ENCODE measurements at places on chromosomes 6 and 20.

- no peak for DNase-seq
Measured at GRCh38 chr20:5991623-5992441, 41.4 kb downstream of the MCM8 start.

- DNase-seq, result no peak
Measured at GRCh38 chr6:129646642-129647041, 63.3 kb downstream of the ARHGAP18 start.

DNA sequence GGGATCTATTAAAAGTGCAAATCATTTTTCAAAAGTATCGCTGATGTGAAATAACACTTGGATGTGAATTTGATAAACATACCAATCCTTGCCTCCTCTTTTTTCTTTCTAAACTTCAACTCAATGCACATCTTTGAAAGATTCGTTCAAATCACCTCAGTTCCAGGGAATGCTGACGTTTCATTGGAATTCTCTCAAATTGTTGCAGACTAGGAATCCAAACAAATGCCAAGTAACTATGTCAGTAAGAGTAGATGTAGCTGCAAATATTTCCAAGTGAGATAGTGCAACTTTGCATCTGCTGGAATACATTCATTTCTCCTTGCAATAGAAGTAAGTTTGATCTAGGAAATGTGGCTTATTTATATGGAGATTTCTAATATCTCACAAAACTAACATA, 220.7 kb downstream of the FUT9 start:
- DNase-seq, result no peak

GRCh38 chr6:32761548-32761947, 1.8 kb downstream of the HLA-DQB2 start:
- no peak for DNase-seq

GRCh38 chr20:11891077-11891775, 26.5 kb upstream of the BTBD3 start:
- DNase-seq, result no peak

DNA sequence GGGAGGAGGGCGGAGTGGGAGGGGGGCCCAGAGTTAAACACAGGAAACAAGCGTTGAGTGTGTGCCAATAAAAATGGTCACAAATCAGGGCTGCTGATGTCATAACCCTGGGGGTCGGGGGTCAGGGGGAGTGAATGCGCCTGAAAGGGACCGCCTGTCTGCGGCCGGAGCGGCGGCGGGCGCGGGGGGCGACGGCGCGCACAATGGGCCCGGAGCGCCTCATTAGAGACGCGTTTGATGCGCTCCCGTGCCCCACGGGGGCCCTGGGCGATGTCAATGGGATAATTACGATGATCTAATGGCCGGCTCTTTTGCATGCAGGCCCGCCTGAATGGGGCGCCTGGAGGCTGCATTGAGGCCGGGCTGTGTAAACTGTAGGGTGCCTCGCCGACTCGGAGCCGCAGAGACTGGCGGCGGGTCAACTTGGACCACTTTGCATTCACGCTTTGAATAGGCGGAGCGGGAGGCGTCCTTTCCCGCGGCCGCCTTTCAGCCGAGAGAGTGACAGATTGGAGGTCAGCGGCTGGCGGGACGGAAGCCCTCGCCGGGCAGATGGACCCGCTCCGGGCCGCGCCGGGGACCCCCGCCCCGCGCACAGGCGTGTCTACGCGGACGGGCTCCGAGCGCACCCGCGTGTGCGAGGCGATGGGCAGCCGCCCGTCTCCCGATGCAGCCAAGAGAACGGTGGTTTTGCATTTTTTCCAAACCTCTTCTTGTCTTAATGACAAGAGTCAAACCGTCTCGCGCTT, 296.1 kb downstream of the TFAP2C start:
- DNase-seq, result no peak

DNA sequence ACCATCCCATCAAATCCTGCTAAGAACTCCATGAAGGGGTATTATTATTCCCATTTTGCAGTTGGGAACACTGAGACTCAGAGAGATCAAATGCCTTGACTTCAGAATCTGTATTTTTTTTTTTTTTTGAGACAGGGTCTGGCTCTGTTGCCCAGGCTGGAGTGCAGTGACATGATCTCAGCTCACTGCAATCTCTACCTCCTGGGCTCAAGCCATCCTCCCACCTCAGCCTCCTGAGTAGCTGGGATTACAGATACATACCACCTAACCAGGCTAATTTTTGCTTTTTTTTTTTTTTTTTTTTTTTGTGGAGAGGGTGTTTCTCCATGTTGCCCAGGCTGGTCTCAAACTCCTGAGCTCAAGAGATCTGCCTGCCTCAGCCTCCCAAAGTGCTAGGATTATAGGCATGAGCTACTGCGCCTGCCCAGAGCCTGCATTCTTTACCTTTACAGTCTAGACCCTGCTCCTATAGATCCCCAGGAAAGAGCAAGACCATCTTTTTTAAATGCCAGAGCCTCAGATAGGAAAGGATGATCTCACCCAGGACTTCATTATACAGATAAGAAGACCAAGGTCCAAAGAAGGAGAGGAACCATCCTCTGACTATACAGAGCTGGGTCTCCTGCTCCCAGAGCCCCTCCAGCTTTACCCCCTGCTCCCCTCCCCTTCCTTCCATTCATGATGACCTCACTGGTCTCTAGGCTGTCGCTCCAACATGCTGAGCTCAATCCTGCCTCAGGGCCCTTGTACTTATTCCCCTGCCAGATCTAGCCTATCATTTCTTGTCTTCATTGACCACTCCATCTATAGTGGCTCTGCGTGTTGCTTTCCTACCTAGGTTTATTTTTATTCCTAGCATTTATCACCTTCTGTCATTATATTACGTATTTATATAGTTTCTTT, 138.6 kb downstream of the CEBPB start:
- no peak for DNase-seq

DNA sequence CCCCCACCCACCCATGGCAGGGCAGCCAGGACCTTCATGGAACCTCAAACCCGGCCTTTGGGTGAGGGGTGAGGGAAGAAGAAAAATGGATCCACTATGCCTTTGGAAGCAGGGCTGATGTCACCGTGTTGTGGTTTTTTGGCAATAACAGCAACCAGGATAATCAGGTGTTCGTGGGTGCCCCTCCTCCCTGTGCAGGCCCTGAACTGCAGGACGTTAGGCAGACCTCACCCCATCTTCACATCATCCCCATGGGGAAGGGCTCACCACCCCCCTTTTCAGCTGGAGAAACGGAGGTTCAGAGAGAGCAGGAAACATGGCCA, 3.6 kb downstream of the GABRR2 start:
- no peak for DNase-seq

DNA sequence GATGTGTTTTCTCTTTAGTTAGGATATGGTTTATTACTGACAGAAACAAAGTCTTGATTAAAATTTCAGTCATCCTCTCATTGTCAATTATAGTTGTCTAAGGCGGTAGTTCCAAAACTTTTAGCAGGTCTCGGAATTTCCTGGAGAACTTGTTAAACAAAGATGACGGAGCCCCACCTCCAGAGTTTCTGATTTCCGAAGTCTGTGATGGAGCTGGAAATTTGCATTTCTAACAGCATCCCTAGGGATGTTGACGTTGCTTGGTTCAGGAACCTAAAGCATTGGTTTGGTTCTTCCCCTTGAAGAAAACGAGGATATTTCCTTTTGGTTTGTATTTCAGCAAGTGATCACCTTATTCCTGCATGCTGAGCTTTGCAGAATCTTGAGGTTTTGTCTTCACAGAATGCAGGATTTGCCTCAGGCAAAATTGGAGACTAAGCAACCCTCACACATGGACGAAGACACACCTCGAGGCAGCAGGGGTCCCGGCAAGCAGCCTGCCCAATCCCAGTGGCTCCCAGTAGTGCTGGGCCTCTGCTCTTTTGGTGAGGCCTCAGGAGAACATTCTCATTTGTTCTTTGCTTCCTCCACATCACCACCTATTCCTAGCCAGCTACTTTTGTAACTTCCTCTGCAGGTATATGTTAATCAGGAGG, 187.1 kb upstream of the PHACTR1 start:
- DNase-seq, result no peak

- DNase-seq, result no peak
Measured at GRCh38 chr6:142507065-142507464, 205.3 kb downstream of the ADGRG6 start.

DNA sequence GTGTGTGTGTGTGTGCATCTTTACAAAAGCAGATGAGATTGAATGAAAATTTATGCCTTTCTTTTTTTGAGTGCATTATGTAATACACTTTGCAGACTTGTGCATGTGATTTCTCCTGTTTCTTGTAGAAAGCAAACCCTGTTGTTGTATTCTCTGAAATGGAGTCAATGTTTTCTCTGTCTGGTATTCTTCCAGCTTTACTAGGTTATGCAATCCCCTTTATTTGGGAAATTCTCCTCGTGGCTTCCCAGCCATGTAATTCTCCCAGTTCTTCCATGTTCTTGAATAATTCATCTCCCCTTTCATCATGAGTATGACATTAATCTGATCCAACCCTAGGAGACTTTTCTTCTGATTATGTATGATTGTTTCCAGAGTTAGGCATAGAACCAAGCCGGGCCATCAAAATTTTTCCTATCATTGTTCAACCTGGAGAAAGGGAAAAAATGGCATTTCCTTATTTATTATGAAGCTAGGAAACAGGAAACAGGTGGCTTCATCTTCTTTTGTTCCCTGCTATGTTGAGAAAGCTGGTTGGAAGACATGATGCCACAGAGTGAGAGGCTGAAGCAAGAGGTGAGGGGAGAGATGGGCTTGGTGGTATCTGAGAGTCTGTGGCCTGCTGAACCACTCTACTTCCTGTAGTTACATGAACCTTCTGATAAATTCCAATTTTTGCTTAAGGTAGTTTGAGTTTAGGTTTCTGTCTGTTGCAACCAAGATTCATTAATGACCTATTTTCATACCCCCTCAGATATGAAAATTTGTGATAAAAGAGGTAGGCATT, 68.8 kb downstream of the PRL start:
- DNase-seq, result no peak

GRCh38 chr6:99114769-99115406, 167.1 kb upstream of the FBXL4 start:
- DNase-seq, result no peak

GRCh38 chr20:56631318-56631989, 2.3 kb downstream of the TFAP2C start:
- no peak for DNase-seq

DNA sequence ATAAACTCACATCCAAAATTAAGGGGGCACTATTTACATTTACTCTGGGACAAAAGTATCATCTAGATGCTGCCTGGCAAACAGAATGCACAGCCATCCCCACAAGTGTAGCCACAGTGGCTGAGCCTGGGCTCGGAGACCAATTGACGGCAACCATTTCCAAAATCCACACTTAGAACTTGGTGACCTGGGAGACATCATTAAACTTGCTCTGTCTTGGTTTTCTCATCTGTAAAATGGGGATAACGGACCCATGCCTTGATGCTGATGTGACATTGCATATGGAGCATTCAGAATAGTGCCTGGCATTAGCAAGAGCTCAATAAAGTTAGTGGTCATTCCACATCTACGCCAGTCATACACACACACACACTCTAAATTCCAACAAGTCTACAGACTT, 140.0 kb upstream of the NUP153 start:
- DNase-seq, result no peak

- DNase-seq, result no peak
Measured at GRCh38 chr6:24901698-24902328, 33.9 kb downstream of the RIPOR2 start.

- no peak for DNase-seq
Measured at GRCh38 chr6:42808492-42809483, 26.9 kb downstream of the BICRAL start.

DNA sequence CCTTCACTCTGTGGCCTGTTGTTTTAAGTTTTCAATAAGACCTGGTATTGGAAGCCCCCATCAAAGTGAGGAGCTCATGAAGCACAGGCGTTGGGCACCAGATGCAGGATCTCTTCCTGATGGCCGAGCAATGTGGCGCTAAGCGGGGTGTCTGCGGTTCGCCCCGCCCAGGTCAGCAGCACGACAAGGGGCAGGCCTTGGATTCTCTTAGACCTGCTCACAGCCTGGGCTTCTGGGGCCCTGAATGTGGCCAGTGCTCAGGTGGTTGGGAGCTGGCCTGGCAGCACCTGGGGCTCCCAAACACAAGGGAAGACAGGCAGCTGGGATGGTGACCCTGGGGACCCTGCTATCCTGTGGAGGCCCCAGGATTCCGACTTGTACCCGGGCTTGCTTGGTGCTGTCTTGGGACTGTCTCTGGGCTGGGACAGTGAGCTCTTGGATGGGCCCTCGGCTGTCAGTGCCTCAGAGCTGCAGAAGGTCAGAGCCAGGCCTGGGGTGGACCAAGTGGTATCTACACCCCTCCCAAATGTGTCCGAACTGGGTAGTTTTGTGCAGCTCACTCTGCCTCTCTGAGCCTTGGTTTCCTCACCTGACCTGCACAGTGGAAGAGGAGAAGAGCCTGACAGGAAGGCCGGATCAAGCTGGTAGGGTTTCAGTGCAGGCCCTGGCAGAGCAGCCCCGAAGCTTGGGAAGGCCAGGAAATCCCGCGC, 69.1 kb downstream of the PHACTR3 start:
- no peak for DNase-seq

GRCh38 chr6:159969921-159970320, 1.0 kb downstream of the IGF2R start:
- DNase-seq, result no peak

DNA sequence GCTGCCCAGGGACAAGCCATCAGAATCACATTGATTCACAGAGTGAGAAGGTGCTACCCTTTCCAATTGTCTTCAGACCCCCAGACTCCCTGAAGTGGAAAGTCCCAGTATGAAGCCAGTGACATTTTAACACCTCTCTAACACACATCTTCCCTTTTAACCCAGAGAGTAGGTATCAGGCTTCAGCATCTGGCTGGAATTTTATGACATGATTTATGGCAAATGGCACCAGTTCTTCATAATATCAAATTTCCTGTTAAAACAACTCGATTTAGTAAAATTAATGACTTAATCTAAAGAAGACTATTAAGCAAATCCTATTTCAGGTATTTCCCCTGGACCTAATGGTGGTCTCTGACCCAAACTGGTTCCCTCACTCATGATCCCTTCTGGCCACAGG, 25.0 kb downstream of the KCNB1 start:
- DNase-seq, result no peak

GRCh38 chr6:106356378-106356777, 4.1 kb upstream of the CRYBG1 start:
- no peak for DNase-seq

GRCh38 chr20:47796971-47797370, 11.7 kb upstream of the SULF2 start:
- DNase-seq, result no peak

DNA sequence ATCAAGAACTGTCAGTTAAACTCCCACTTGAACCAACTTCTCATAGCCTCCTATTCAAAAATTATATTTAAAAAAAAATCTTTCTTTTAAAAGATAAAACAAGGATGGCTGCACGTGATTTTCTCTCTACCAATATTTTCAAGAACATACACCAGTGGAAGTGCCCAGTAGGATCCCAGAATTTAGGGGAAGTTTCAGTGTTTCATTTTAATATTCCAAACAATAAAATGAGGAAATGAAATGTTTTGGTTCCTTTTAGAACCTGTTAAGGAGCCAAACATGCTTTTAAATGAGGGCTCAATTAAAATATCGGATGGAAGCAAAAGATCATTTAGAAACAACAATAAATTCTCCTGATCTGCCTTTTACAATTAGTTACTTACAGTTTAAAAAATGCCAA, 26.4 kb upstream of the PRELID3B start:
- no peak for DNase-seq
